ENCODE measurements at places on chromosomes 3 and 15.

GRCh38 chr3:184386047-184386806 lies 6.4 kb downstream of the CHRD start:
- no peak for DNase-seq

- no peak for DNase-seq
These were observed 316.2 kb upstream of the THRB start for GRCh38 chr3:24810881-24811280.

DNA sequence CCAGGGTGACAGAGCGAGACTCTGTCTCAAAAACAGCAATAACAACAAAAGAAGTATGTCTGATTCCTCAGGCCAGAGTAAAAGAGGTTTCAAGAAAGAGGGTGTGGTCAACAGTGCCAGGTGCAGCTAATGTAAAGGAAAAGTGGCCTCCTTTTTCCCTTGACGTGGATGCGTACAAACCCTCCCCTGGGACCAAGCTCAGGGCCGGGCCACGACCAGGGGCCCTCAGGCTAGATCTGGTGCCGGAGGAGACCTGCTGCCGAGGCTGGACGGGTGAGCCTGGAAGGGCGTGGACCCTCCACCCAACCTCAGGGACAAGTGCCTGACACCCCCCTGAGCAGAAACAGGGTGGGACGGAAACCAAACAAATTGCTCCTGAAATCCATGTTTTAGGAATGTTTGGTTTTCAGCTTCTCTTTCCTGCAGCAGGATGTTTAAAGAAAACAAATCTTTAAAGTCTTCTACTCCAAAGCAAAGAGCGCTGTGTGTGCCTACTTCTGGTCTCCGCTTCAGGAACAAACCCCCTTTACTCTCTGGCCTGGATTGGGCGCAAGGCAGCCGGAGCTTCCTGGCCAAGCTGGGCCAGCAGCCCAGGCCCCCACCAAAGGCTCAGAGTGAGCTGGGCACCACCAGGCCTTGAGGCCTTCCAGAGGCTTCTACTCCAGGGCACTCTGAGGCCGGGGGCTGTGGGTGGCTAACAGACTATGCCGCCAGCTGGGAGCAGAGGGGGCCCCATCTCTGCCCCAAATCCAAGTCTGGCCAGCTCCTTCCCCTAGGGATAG lies 21.4 kb downstream of the ZDHHC19 start:
- DNase-seq = no peak

- DNase-seq = no peak
These were observed 550 bp downstream of the CCDC9B start for GRCh38 chr15:40340038-40340739.

- DNase-seq = no peak
These were observed 5.7 kb downstream of the TTBK2 start for GRCh38 chr15:42914728-42915497.

GRCh38 chr3:197248341-197248740 lies 50.1 kb downstream of the DLG1 start:
- DNase-seq = no peak

DNA sequence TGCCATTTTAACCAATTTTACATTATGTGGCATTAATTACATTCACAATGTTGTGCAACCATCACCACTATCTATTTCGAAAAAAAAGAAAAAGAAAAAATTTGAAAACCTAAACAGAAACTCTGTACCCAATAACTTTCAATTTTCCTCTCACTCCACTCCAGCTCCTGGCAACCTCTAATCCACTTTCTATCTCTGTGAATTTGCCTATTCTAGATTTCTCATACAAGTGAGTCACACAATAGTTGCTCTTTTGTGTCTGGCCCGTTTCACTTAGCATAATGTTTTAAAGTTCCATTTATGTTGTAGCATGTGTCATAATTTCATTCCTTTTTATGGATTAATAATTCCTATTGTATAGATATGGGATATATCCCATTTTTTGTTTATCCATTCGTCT lies 53.3 kb upstream of the TBC1D5 start:
- no peak for DNase-seq

DNA sequence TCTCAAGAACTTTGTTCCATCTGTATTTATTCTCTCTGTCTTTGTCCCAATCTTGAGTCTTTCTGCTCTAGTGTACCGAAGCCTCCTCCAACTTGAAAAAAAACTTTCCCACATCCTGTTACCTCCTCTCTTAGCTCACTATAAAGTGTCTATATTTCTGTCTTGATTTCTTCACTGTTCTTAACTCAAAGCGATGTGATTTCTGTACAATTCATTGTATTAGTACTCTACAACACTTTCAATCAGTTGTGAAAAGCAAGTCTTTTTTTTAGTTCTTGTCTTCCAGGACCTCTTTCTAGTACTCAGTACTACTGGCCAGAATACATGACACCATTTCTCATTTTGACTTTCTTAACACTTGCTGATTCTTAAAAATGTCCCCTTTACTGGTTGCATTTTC lies 353.5 kb upstream of the SATB1 start:
- DNase-seq = no peak

- DNase-seq = no peak
These were observed 45.5 kb upstream of the SLC41A3 start for GRCh38 chr3:126129398-126129891.

- no peak for DNase-seq
These were observed 394.0 kb downstream of the LRTM1 start for GRCh38 chr3:54533856-54534255.

DNA sequence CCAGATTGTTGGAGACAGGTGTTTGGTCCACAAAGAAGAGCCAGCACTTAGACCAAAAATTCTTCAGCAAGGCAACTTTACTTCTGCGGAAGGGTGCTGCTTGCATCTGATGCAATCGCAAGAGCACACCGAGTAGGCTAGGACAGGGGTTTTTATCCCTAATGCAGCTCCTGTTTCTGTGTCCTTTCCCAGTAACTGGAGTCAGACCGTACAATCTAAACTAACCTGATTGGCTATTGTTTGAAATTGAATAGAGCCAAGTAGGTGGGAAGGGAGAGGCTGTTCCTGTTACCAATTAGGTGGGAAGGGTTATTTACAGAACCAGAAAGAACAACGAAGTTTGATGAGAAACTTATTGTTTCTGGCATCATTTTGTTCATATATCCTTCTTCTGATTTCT lies 77.6 kb downstream of the CHCHD4 start:
- no peak for DNase-seq

- no peak for DNase-seq
These were observed 25.8 kb upstream of the CELF6 start for GRCh38 chr15:72345806-72346205.

Data from HS-27A (cell line).